ENCODE measurements at places on chromosomes 5 and 9.

- DNase-seq: no peak
These were observed 410.0 kb upstream of the ADAMTSL1 start for GRCh38 chr9:18063856-18064390.

GRCh38 chr5:173742432-173742816 is 126.0 kb upstream of the BOD1 start:
- no peak for DNase-seq

- DNase-seq: peak; percentile 60
These were observed 115.5 kb downstream of the SLC12A2 start for GRCh38 chr5:128199104-128199503.

DNA sequence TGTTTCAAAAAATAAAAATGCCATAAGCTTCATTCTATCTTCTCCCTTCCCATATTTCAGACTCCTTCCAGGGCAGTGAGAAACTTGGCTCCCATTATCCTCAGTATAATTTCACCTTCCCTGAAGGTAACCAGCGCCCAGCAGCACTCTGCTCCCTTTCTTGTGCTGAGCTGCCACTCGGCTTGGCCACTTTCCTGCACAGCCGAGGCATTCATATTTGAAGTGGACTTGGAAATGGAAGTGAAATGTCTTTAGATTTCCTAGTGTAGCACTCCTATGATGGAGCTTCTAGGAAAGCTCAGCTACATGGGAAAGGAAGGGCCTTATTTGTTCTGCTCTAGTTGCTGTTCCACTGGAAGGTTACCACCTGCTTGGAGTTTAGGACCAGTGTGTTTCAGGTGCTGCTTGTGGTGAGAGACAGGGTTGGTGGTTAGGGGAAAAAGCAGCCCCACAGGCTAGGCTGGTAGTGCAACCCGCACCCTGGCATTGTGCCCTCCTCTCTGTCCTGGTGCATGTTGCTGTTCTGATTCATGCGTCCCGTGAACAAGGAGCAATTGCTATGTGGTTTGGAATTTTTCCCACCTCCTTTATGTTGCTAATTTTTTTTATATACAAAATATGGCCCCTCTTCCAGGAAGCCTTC is 53.8 kb downstream of the RAD23B start:
- peak; percentile 82 for DNase-seq

DNA sequence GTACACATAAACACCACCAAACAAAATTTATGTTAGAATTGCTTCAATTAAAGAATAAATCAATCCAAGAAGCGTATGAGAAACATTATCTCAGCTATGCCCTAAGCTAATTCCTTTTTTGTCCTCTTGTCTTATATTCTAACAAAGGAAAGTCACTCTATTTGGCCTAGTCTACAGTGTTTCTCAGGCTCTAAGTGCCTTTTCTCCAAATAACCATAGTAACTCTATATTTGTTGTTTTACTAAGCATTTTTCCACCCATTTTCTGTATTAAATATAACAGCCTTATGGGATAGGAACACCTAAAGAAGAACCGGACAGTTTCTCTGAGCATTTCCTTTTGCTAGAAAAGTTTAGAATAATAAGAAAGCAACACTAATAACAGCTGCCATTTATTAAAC is 120.1 kb upstream of the MTAP start:
- DNase-seq: no peak

GRCh38 chr5:104088876-104089778 is 526.5 kb upstream of the NUDT12 start:
- peak; percentile 33 for DNase-seq

DNA sequence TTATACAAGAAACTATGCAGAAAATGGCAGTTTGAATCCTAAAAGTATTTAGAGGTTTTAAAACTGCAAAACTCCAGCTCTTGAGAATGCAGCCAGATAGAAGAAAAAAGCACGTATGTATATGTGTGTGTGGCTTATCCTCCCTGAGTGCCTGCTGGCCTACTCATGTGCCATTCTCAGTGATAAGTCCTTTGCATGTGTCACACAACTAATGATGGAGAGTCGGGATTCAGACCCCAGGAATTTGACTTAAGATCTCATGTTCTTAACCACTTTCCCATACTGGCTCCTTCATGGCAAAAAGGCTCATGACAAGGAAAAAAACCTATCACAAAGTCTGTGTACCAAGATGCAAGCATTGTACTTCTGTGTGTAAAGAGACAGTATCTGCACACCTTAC is 26.6 kb downstream of the SMARCA2 start:
- DNase-seq: no peak

DNA sequence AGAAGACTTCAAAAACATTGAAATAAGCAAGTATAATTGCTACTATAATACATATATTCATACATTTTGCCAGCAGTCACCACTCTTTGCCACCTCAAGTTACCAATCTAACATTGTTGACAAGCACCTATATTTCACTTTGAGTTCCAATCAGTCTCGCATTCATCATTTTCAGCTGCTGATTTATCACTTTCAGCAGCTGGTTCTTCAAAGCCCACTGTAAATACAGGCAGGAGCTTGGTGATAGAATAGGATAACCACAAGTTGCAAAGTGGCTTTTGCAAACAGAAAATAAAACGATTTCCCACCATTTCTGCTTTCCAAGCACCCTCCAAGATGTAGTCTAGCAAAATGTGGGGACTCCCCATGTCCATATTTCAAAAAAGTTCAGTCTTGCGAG is 114.2 kb upstream of the ITGA1 start:
- no peak for DNase-seq

GRCh38 chr5:68087866-68088265 is 127.7 kb upstream of the PIK3R1 start:
- DNase-seq: no peak

GRCh38 chr9:37575511-37575914 is 667 bp downstream of the FBXO10 start:
- peak; percentile 52 for DNase-seq

DNA sequence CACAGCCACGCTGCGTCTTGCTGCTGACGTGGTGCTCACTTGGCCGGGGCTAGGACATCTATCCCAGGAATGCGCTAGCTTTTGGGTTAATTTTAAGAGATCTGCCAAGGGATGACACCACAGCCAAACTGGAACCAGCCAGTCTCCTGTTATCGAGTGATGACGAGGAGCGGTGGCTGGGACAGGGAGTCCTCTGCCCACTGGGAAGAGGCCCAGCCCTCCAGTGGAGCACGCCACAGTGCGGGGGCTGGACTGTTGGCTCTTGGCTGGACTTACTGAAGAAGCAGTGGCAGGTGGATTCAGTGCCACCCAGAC is 55.1 kb upstream of the PHYKPL start:
- no peak for DNase-seq

DNA sequence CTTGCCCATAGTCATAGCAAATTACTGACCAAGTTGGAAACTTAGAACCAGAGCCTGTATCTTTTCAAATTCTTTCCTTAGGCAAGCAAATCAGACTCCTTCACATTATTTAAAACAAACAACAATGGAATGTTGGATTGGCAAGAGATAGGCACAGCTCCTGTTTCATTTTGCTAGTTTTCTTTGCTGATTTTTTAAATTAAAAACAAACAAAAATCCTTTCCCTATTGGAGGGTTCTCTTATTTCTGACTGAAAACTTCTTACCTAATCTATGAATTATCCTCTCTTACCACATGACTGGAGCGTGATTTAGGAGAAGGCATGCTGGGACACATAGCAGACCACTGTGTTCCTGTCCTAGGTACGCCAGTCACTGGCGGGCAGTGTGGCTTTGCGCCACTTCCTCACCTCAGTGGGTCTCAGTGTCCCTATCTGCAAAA is 63.0 kb downstream of the TTC39B start:
- DNase-seq: peak; percentile 53

DNA sequence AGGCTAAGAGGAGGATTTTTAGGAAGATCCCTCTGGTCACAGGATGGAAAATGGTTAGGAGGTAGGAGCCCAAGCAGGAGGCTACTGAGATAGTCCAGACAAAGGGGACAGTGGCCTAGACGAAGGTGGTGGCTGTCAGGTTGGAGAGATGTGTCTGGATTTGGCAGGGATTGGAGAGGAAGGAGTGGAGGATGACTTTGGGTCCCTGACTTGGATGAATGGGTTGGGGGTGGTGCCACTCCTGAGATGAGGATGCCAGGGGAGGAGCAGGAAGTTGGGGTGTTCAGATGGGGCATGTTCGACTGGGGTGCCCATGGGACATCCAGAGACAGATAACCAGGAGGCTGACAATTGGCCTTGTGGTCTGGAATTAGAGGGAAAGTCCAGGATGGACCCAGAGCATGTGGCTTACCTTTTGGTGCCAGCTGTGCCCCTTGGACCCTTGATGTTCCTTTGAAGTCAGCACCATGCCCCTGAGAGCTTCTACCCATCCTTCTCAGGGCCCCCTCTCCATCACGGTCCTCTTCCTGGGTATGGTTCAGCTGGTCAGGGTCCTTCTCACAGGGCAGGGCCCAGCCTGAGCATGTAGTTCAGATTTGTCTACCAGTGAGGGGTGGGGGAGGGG is 15.1 kb upstream of the IGFBPL1 start:
- DNase-seq: no peak

- no peak for DNase-seq
These were observed 17.4 kb upstream of the ZFAND5 start for GRCh38 chr9:72382405-72382804.

DNA sequence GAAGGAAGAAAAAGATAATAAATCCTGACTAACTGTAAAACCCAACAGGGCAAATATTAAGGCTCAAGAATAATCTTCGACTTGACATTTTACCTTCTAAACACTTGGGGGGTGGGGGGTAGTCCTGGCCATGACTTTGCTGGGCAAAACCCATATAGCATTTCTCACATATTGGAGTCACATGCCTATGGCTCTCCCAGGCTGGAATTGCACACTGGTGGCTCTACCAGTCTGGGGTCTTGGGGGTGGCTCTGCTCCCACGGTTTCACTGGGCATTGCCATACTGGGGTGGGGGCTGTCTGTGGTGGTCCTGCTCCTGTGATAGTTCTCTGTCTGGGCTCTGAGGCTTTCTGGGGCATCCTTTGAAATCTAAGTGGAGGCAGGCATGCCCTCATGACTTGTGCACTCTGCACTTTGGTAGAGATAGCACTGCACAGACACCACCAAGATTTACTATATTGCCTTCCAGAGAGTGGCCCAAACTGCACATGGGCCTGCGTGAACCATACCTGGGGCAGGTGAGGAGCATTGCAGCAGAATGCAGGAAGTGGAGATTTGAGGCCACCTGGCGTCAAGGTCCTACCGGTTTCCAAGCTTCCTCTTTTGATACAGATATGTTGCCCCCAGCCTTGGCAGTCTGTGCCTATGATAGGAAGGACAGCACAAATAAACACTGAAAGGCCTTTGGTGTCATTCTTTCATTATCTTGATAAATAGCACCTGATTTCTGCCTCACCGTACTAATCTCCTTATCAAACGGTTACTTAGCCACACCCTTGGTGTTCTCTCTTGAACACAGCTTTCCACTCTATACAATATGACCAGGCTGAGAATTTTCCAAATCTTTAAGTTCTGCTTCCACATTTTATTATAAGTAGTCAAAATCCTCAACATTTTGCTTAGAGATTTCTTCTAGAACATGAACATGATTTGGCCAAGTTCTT is 29.8 kb downstream of the BAAT start:
- DNase-seq: no peak

DNA sequence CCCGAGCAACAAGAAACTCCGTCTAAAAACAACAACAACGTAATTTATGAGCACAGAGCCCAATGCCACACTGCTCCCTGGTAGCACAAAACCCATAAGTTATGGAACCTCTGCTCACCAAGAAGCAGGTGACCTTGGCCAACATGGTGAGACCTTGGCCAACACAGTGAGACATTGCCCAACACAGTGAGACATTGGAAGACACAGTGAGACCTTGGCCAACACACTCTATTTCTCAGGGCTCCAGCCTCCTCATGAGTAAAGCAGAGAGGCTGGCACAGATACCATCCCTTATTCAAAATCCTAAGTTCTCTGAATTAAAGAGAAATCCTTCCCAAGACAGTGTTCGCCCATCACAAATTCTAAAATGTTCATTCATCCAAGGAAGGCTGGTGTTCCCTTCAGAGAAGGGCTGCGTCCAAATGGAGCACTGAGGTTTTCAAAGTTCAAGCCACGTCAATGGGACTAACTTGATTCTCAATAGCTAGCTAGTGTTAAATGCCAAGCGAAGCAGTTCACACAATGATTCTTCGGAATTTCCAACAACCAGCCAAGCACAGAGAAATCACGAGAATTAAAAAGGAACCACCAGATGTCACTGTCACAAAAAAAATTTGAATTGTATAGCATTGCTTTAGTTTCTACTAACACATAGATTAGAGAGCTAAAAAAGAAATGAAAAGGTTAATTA is 29.5 kb downstream of the TTC39B start:
- peak; percentile 42 for DNase-seq

- DNase-seq: no peak
These were observed 34.1 kb downstream of the CXXC5 start for GRCh38 chr5:139682016-139682975.

DNA sequence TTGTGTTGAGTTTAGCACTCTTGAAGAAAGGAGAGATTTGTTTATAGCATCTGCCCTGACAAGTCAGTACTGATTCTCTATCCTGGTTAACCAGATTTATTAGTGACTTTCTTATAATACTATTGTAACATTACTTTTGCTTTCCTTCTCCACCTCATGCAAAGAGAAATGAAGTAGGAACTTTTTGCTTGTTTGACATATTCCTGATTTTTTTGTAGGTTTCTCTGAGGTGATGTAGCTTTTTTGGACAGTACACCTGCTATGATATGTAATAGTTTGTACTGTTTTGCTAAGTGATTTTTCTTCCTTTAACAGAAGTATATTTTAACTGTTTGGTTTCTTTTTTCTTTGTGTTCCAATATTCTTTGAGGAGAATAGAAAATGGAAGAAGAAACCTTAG is 117.7 kb downstream of the ZCCHC7 start:
- no peak for DNase-seq

- no peak for DNase-seq
These were observed 1.9 kb upstream of the SHISAL2B start for GRCh38 chr5:64688391-64688790.

DNA sequence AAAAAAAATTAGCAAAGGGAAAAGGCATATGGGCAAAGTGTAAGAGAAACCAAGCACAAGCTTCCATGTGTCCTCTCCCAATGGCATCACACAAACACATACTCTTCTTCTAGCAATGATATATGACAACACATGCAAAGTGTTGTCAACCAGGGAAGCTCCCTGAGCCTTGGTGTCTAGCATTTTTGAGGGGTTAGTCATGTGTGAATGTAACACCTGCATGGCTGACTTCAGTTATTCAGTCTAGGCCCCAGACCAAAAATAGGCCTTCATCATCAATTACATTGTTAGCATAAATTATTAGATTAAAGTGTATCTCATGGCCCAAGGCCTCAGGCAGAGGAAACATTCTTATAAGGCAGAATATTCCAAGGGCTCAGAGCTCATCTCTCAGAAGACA is 450.0 kb downstream of the TLE1 start:
- no peak for DNase-seq
